Type B pancreatic cell (in vitro differentiated cells): ENCODE measurements at places on chromosomes 13 and 19. TPM values are rescaled to one million over a fixed set of nuclear protein-coding genes. Genes with fewer than 3 reads are reported as not detected.

DNA sequence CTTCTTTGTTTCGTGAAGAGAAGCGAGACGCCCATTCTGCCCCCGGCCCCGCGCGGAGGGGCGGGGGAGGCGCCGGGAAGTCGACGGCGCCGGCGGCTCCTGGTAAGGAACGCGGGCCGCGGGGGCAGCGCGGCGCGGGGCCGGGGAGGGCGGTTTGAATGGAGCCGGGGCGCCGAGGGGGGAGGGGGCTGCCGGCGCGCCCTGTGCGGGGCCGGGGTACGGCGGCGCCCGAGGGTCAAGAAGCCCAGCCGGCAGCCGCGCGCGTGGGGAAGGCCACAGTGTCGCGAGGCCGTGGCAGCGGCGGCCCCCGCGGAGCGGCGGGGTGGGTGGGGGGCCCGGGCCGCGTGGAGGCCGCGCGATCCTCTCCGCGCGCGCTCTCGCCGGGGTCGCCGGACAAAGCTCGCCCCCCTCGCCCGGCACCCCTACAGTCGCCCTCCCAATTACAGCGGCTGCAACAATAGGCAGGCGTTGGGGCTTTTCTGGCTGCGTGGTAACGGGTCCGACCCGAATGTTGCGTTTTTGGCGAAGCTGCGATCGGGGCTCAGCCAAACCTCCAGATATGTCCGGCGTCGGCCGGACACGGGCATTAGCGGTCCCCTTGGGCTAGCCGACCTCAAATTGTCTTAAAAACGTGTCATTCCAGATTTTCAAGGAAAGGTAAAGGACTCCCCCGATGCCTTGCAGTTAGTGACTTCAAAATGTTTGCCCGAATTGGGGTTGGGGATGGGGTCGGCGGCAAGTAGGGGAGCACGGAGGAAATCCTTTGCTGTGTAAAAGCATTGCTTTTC lies 437 bp downstream of the SMARCA4 start:
- DNase-seq = no peak
- H3K36me3 ChIP-seq = peaks cover 9% of the 10 kb centered on the region
- H3K4me3 ChIP-seq = peak overlapping the region; percentile 96
- no peaks in the 10 kb centered on the region for H3K27me3 ChIP-seq

GRCh38 chr13:98546402-98546801 lies 30.5 kb downstream of the STK24 start:
- H3K27ac ChIP-seq = peak overlapping the region; percentile 53
- peaks cover 24% of the 10 kb centered on the region for H3K36me3 ChIP-seq
- no peaks in the 10 kb centered on the region for H3K27me3 ChIP-seq
- no peak for DNase-seq
- H3K4me1 ChIP-seq = peaks cover 55% of the 10 kb centered on the region

GRCh38 chr19:14821937-14822336 lies 13.0 kb downstream of the OR7A5 start:
- no peaks in the 10 kb centered on the region for H3K27me3 ChIP-seq
- H3K27ac ChIP-seq = no peak overlapping the region
- H3K36me3 ChIP-seq = no peaks in the 10 kb centered on the region
- H3K4me3 ChIP-seq = no peak overlapping the region
- no peaks in the 10 kb centered on the region for H3K4me1 ChIP-seq
- DNase-seq = no peak

HPN gene
- total RNA-seq = 15.1 and 17.1 TPM in 2 replicates

PRODH2 gene
- total RNA-seq = 11.5 and 20.6 TPM in 2 replicates
